ENCODE measurements at places on chromosomes 5 and 9.

- DNase-seq, result no peak
Measured at GRCh38 chr5:74122175-74122574, 496.2 kb downstream of the ARHGEF28 start.

DNA sequence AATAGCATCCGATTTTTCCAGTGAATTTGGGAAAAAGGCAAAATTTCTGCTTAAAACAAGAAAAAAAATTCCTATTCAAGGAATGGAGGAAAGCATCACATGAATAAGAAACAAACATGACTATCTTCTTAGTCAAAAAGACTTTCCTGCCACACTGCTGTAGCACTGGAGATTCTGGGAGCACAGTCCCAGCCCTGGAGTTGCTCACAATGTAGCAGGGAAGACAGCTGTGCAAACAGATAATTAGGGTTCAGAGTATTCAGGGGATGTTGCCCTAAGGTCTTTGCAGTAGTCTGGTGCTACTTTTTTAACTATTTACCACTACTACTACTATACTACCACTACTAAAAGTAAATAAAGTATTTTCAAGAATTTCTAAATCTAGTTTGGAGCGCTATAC, 86.5 kb downstream of the BNC2 start:
- no peak for DNase-seq

- no peak for DNase-seq
Measured at GRCh38 chr9:5869315-5870019, 21.2 kb upstream of the MLANA start.

DNA sequence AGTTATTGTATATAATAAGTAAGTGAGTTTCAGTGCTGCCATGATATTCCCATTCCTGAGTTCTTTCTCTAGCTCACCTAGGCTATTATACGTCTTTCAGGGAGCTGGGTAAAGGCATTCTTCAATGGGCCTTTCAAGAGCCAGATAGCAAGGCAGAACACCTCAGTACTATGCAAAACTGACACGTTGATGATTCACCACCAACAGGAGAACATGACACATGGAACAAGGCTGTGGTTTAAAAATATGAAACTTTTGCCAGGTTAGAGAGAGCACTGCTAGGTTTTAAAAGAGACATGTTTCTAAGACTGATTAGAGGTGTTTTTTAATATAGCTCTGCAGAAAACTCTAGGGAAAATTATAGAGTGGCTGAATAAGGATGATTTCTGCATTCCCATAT, 95.9 kb downstream of the UGCG start:
- DNase-seq, result peak; percentile 31

DNA sequence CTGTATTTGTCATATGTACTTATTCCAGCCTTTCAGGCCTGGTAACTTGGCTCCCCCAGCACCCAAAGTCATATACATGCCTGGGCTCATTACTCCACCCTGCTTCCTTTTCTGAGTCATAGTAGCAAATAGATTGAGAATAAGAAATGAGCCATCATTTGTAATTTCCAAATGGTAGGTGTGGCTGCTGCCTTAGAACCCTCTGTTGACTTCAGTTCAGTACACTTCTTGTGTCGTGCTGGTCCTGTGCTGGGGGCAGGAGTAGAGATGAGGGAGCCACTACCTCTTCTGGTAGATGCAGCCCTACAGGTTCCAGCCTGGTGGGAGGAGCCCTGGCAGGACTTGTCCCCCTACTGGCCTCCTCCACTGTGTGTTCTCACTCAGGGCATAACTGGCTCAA, 11.1 kb downstream of the GM2A start:
- DNase-seq, result no peak

- DNase-seq, result no peak
Measured at GRCh38 chr9:111467778-111468367, 16.3 kb downstream of the ECPAS start.

DNA sequence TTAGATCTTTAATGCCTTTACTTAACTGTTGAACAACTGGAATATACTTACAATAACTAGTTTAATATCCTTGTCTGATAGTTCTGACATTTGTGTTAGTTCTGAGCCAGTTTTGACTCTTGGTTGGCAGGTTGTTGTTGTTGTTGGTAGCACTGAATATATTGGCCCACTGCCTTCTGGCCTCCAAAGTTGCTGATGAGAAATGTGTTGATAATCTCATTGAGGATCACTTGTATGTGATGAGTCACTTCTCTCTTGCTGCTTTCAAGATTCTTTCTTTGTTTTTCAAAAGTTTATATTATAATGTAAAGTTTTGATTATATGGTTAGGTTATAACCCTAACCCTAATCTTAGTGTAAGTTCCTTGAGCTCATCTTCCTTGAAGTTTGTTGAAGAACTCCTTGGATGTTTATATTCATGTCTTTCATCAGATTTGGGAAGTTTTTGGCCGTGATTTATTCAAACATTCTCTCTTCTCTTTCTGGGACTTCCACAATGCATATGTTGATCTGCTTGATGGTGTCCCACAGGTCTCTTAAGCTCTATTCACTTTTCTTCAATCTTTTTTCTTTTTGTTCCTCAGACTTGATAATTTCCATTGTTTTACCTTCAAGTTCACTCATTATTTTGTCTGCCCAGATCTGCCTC, 149.7 kb downstream of the FGF18 start:
- DNase-seq, result no peak

- peak; percentile 14 for DNase-seq
Measured at GRCh38 chr5:79109527-79110492, 1.8 kb upstream of the BHMT start.

DNA sequence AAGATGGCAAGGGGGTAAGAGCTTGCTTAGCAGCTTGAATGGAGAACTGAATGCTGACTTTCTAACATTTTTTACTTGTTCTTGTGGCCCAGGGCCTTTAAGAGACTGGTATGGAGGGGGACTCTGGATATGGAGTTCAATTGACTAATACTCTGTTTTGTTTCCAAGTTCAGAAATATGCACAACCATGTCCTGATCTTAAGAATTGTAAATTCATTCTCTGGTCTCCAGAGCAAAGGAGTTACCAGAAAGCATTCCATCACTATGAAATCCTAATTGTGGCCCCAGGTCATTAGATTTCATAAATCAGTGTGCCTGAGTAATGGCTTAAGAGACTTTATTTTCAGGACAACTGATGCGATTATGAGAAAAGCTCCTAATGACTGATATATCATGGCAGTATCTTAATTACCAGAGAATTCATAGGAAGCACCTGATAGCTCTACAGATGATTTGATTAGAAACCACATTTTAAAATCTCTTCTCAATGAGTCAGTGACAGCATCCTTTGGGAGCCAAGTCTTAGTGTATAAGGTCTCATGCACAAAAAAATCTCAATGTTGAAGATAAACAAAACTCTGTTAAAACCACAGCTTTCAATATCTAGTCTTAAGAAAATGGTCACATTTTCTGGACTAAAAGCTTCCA, 613.6 kb upstream of the KLF4 start:
- no peak for DNase-seq

GRCh38 chr5:81896764-81897163, 75.1 kb upstream of the ATG10 start:
- DNase-seq, result no peak

DNA sequence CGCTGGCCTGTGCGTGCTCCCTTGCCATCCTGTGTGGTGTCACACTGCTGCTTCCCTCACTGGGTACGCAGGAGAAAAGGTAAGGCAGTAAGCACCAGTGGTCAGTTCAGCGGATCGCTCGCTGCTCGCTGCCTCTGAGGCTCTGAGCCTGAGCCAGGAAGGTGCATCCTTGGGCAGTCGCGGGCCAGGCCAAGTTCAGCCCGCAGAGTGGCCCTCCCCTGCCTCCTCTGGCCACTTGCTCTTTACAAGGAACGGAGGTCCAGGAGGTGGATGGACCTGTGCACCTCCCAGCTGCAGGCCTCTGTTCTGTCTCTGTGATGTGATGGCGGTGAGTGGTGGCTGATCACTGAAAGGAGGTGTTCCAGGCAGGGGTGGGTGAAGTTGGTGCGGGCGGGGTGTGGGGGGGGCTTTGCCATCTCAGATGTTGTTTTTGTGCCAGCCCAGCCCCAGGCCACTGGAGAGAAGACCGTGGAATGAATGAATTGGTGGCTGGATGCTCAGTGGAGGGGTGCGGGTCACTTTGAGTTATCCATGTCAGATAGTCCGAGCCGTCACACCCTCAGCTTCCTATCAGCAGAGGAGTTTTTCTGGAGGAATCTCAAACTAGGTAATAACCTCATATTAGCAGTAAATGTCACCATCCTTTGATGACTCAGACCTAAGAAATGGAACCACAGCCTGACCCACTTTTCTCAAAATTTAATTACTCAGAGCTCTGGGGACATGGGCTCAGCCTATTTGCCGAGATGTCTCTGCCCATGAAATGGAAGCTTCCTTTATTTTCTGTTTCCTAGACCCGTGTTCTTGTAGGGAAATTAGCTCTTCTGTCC, 7.3 kb downstream of the COL5A1 start:
- DNase-seq, result no peak

GRCh38 chr5:10387690-10388089, 34.2 kb downstream of the MARCHF6 start:
- DNase-seq, result no peak

GRCh38 chr5:88954511-88954910, 71.5 kb upstream of the MEF2C start:
- no peak for DNase-seq

- no peak for DNase-seq
Measured at GRCh38 chr5:58849223-58849622, 266.3 kb downstream of the RAB3C start.

- no peak for DNase-seq
Measured at GRCh38 chr9:126989847-126990842, 75.6 kb downstream of the RALGPS1 start.

GRCh38 chr5:75405296-75405695, 68.3 kb downstream of the HMGCR start:
- DNase-seq, result no peak

- DNase-seq, result peak; percentile 38
Measured at GRCh38 chr5:107486489-107486888, 184.2 kb downstream of the EFNA5 start.

DNA sequence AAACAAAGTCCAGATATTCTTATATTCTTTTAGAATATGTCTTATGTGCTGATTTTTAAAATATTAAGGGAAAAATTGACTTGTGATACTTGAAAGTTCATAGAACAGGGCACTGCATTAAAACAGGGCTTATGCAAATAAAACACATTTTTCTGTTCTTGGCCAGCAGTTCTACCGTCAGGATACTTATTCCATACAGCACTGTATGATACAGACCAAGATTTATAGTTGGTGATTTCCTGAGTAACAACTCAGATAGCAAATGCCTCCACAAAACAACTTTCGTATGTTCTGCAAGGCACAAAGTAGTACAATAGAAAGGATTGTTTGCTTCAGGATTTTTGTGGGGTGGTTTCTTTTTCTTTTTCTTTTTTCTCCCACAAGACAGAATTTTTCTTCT, 70.0 kb downstream of the F2RL2 start:
- DNase-seq, result no peak

- no peak for DNase-seq
Measured at GRCh38 chr5:26884481-26884880, 153.9 kb downstream of the CDH9 start.

GRCh38 chr5:125326150-125326510, 579.7 kb upstream of the ZNF608 start:
- DNase-seq, result no peak

DNA sequence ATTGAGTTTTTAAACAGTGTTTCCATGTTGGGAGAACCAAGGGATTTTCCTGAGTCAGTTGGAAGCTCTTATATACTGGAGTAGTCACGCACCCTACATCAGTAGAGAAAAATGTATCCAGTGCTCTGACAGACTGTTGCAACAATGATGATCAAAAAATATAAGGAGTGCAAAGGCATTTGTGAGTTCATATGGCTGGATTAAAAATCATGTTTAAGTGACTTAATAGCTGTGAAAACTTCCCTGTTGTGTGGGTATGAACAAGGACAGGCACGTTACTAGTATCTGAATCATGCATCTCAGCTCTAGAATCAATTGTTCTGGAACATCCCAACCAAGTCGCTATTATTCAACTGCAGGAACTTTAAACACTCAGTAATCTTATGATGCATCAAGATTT, 229.7 kb downstream of the ROR2 start:
- DNase-seq, result no peak

GRCh38 chr5:83919071-83920041, 198.7 kb upstream of the HAPLN1 start:
- DNase-seq, result no peak

GRCh38 chr9:69877852-69878514, 57.4 kb downstream of the CFAP95 start:
- DNase-seq, result no peak

- DNase-seq, result no peak
Measured at GRCh38 chr5:140977003-140977402, 10.7 kb downstream of the PCDHAC2 start.

GRCh38 chr9:98323051-98323830, 67.8 kb upstream of the TBC1D2 start:
- no peak for DNase-seq

DNA sequence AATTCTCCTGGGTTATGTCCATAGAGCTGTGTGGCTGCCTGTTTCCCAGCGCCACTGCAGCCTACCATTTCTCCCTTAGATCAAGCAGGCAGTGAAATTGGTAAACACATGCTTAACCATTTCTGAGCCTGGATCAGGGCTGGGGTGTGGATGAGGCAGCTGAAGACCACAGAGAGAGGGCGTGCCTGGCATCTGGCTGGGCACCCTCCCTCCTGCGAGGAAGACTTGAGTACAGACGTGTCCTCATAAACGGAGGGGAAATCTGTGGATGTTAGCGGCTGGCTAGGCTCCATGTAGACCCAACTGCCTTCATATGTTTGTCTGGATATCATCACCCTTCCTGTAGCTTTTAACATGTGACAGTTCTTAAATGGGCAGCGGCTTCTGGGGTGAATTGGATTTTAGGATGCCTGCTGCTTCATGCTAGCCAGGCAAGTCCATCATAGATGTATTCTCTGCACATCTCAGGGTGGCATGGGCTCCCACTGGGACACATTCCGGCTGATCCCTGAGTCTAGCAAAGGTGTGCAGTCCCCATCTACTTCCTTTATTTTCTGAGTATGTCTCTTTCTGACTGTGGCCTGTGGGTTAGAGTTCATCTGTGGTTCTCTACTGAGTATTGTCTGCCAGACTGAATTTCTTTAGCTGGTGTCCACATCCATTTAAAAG, 11.0 kb downstream of the RGS3 start:
- no peak for DNase-seq

GRCh38 chr5:120632430-120632829, 168.3 kb downstream of the PRR16 start:
- no peak for DNase-seq

DNA sequence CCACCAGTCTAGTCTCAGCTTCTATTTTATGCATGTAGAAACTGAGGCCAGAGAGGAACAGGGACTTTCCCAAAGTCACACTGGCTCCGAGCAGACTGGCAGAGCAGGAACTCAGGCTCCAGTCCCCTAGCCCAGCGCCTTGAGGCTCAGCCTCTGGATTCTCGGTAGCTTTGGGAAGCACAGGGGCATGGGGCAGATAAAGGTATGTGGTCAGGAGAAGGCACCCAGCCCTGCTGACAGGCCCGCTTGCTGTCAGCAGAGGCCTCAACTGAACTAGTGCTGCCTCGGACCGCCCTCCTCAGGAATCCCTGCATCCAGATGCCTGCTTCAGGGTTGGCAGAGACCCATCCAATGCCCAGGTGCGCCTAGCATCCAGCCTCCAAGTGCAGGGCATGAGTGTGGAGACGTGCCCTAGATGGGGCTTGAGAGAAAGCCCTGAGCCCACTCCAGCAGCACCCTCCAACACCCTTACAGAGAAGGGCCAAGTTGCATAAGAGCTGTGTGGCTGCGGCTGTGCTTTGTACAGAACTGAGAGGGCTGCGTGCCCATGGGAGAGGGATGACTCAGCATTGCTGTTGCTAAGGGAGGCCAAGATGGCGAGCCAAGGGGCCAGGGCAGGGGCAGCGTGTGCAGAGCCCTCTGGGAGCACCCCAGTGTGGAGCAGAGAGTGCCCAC, 168.6 kb downstream of the MACROH2A1 start:
- no peak for DNase-seq

GRCh38 chr9:121566481-121567465, 67.1 kb upstream of the GGTA1 start:
- no peak for DNase-seq

Measured in stimulated activated CD4-positive, alpha-beta T cell treated with anti-CD3 and anti-CD28 coated beads, Interleukin-15, amount 100 ng/mL, for 48 hours (primary cell).